CD4-positive, CD25-positive, alpha-beta regulatory T cell (primary cell): ENCODE measurements at places on chromosomes 6 and 20.
A peak's percentile ranks its signal among the peaks of the same experiment; 100 is the strongest.

- peak; percentile 2 for DNase-seq
Measured at GRCh38 chr6:136051140-136051775, 198.9 kb downstream of the MTFR2 start.

DNA sequence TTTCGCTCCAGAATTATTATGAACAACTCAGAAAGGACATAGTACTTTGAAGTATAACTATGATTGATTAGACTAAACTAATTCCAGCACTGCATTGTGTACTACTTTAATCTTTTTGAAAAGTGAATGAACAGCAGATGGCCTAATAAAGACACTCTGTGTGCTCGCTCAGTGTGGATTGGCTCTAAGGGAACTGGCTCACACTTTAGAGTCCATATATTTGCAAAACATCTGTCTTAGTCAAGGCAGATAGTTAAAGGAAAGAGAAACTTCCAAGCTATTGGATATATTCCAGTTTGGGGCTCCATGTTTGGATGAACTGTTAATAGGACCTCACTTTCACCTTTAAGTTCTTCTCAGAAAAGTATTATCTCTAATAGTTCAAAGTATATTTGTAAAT, 218.9 kb downstream of the EYA4 start:
- DNase-seq = no peak

DNA sequence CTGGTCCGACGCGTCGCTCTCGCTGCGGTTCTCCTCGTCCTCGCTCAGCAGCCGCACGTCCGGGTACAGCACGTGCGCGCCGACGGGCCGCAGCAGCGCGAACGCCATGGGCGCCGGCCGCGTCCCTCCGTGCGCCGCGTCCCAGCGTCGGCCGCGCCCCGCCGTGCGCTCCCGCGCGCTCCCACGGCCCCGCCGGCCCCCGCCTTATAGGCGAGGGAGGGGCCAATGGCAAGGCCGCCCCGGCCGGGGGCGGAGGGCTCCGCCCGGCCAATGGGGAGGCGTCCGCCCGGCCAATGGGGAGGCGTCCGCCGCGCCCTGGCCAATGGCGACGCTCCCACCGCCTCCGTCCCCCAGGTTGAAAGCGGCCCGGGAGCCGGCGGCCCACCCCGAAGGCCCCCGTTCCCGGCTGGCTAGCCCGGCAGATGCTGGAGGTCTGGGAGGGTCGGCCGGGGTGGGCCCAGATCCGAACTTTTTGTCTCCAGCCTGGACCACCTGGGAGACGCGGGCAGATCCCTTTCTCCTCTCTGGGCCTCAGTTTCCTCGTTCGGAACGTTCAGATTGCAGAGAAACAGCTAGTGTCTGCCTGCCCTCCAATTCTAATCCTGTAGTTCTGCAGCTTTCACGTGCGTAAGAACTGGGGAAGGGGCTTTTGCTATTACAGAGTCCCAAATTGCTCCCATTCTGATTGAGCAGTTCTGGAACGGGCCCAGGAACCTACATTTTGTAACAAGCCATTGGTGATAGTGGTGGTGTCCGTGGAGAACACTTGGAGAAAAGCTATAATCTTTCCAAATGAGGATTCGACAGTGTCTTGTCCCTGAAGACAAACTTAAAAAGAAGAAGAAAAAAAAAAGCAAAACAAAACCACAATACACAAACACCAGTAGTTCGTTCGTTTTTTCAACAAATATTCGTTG, at the start of gene TCF15:
TCF15 (minus strand) TSS at position 180 of the 917 bp plus-strand sequence; CDS start at position 108, 72 bp downstream.
- no peak for DNase-seq

GRCh38 chr6:145842693-145843546, 28.3 kb upstream of the FBXO30 start:
- DNase-seq = no peak

DNA sequence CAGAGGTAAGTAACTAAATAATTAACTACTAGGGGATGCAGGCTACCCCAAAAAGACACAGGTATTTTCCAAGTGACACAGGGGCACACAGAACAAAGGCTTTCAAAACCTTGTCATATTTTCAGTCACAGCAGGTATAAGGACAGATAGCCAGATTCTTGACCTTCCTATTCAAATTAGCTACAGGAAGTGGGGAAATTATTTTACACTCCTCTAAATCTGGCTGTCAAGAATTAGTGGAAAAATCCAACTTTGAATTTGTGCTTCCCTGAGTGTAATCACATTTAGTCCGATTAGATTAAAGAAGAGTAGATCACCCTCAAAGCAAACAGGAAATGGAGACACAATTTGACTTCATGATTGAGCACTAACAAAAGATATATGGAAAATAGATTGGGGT, 60.6 kb downstream of the SYNE1 start:
- no peak for DNase-seq

DNA sequence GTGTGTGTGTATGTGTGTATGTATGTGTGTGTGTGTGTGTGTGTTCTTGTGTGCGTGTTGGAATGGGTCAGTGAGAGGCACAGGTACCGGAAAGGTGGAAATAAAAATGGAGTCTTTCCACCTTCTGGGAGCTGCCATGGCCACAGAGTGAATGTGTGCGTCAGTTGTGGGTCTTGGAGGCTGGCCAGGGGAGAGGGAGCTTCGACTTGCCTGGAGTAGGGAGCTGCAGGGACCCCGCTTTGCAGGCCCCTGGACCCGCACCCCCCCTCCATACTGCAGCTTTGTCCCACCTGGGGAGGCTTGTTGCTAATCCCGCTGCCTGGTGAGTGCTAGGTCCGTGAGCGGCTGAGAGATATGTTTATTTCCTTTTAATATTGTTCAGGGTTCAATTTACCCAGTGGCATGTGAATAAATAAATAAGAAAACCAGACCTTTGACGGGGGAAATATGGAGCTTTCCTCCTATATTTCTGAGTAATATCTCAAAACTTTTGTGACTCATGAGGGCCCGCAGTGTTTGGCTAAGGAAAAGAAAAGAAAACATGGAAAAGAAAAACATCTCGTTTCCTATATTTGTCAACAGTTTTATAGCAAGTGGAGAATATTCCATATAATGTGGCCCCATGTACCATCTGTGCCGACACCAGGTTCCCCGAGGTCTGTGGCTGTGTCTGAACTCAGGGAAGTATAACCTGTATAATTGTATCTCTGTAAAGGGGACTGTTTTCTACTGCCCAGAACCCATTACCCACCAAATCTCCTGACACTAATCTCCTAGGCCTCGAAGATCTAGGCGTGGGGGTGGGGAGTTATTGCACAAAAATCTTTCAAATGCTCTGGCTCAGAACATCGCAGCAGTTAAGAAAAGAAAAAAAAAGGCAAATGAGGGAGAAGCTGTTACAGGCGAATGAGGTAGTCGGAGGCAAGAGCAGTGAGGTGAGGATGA, 24.6 kb upstream of the CCDC167 start:
- no peak for DNase-seq

DNA sequence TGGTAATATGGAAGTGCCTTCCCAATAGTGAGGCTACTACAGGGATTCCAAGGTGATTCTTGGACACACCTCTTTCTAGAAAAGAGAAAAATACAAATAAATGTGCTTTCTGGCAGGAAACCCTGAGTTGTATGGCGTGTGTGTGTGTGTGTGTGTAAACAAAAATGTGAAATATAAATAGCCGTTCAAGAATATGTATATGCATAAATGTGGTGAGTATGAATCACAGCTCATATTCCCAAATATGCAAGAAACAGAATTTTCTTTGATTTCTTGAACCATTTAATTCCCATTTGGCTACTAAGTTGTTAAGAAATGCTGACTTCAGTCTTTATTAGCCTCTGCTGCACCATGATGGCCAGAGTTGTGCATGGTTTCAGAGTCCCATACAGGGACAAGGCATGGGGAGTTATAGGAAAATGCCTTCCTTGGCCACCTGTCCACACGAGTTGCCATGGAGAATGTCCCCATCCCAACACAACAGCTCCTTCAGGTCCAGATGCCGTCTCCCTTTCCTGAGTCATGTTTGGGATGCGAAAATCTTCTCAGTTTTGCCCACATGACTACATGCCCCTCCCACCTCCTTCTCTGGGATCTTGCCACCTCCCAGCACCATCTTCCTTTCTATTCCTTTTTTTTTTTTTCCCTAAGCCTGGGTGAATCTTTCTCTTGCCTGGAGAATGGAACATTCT, 312.4 kb upstream of the ECI2 start:
- no peak for DNase-seq

DNA sequence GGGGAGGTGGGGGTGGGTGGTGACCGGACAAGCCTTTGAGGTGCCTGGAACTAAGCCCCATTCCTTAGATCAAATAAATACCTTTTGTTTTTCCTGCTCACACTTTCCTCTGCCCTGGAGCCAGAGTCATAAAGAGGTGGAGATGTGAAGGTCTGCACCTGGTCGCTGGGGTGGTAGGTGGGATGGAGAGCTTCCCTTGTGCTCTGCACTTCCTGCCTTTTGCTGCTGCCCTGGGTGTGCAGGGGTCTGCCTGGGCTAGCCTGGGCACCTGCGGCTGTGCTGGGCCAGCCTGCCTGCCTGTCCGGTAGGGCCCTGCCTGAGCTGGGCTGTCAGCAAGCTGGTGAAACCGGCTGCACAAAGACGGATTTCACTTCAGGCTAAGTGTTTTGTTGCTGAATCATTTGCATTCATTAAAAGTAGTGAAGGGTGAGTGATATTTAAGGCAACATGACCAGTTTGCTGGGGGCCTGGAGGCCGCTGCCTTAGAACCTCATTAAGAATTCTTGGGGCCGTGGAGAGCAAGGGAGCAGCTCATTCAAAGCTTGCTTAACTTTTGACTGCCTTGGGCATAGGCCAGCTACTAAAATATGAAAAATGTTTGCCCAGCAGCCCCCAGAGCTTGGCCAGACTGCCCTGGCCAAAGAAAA, 20.5 kb downstream of the PTK7 start:
- DNase-seq = no peak

- DNase-seq = no peak
Measured at GRCh38 chr6:24882835-24883555, 52.8 kb downstream of the RIPOR2 start.

DNA sequence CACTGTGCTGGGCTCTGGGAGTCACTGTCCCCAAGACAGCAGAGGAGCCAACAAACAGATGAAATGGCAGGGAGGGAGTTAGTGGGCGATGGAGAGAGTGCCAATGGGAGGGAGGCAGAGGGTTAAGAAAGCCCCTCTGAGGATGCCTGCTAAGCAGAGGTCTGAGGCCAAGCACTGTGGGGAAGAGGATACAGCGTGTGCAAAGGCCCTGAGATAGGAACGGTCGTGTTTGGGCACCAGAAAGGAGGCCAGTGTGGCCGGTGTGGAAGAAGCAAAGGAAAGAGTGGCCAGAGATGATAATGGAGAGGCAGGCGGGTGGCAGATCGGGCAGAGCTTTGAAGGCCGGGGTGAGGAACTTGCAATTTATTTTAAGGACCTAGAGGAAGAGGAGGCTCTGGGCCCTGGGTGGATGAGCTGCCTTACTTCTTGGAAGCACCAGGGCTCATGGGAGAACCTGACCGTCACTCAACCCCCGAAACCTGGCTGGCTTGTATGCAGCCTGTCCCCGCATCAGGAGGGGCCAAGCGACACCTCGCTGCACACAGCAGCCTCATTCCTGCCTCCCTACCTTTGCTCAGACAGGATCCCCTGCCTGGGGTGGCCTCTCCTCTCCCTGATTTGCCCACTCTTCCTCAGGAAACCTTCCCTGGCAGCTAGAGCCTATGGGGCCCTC, 73.0 kb downstream of the KCNB1 start:
- DNase-seq = no peak

GRCh38 chr6:64672651-64673050, 1034.4 kb downstream of the EYS start:
- no peak for DNase-seq

DNA sequence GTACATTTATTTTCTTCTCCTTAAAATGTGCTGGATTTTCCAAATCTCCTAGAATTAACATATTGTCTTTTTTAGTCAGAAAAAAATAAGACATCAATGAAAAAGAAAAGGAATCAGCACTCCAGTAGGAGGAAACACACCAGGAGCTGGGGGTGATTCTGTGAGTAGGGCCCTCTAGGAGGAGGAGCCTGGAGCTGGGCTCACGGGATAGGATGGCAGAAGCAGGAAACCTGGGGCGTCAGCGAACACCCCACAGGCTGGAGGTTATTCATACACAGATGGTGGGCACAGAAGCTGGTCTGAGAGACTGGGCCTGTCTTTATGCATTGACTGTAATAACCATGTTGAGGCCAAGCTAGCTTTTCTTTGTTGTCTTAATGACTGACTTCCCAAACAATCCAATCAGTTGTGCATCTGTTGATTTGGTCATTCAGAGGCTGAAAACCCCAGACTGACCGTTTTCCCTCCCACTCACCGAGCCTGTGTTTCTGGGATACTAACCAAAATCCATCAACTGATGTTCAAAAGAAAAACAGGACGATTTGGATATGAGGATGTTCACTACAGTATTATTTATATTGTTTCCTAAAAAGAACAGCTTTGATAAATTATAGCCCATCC, 53.1 kb downstream of the CPNE5 start:
- DNase-seq = no peak

DNA sequence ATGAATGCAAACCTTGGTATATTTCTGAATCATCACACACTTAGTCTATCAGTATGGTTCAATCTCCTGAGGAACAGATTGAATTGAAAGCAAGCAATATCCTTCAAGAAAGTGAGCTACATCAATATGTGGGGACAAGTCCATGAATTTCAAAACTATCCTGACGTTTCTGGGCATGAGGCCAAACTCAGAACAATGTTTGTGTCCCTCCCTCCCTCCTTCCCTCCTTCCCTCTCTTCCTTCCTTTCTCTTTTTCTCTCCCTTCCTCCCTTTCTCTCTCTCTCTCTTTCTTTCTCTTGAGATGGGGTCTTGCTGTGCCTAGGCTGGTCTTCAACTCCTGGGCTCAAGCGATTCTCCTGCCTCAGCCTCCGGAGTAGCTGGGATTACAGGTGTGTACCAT, 27.9 kb upstream of the SYNCRIP start:
- DNase-seq = no peak

- no peak for DNase-seq
Measured at GRCh38 chr6:110355022-110355421, 3.1 kb downstream of the METTL24 start.

GRCh38 chr20:38242848-38243708, 17.5 kb downstream of the KIAA1755 start:
- no peak for DNase-seq

GRCh38 chr20:31475472-31476293, 595 bp downstream of the REM1 start:
- no peak for DNase-seq

DNA sequence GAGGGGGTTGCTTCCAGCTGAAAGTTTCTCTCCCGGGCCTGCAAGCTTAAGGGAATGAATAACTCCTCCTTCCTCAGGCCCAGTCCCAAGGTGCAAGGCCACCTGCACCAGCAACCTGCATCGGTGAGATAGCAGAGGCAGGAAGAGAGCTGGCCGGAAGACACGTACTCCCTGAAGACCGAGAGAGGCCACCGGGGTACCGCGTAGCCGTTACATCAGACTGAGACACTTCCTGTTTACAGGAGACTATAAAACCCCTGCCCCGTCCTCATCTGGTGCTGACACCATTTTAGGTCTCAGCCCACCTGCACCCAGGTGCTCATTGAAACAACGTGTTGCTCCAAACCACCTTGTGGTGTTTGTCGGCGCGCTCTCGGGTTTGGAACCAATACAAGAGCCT, 60.5 kb upstream of the PRND start:
- DNase-seq = peak; percentile 5

GRCh38 chr6:161169696-161170095, 104.2 kb downstream of the AGPAT4 start:
- DNase-seq = no peak

- DNase-seq = no peak
Measured at GRCh38 chr6:165659945-165660856, 2.8 kb downstream of the PDE10A start.

- no peak for DNase-seq
Measured at GRCh38 chr20:48298851-48299484, 513.7 kb upstream of the SULF2 start.

GRCh38 chr20:31712112-31712553, 10.5 kb downstream of the BCL2L1 start:
- no peak for DNase-seq
